CD4-positive, alpha-beta T cell (primary cell): ENCODE measurements at places on chromosomes 13 and 19.

DNA sequence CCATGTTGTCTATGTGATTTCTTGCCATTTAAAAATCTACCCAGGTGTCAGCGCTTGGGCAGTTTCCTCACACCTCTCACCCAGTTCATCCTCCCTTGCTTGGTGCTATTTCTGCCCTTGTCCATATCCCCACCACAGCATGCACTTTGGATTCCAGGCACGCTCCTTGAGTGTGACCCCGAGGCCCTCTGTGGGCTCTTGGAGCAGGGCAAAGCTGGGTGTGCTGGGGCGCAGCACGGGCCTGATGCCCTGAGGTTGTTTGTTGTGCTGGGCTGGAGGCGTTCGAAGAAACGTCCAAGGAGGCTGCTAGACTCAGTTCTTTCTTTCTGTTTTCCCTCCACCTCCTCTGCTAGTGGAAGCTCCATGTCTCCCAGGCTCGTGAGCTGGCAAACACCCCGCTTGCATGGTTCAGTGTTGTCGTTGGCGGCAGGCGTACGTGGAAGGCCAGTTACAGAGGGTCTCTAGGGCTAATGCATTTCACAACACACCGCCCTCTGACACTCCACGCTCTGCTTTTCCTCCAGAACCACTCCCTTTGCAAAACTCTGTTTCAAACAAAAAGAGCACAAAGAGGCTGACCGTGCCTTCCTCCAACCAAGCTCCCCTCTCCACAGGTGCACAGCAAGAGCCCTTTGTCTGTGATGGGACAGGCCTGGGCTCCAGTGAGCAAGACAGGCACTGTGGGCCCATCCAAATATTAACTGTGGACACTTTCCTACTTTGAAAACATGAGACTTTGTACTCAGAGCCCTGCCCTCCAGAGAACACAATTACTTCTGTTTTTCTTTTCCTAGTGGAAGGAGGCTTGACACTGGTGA is 117.7 kb upstream of the GJB6 start:
- no peak for DNase-seq

DNA sequence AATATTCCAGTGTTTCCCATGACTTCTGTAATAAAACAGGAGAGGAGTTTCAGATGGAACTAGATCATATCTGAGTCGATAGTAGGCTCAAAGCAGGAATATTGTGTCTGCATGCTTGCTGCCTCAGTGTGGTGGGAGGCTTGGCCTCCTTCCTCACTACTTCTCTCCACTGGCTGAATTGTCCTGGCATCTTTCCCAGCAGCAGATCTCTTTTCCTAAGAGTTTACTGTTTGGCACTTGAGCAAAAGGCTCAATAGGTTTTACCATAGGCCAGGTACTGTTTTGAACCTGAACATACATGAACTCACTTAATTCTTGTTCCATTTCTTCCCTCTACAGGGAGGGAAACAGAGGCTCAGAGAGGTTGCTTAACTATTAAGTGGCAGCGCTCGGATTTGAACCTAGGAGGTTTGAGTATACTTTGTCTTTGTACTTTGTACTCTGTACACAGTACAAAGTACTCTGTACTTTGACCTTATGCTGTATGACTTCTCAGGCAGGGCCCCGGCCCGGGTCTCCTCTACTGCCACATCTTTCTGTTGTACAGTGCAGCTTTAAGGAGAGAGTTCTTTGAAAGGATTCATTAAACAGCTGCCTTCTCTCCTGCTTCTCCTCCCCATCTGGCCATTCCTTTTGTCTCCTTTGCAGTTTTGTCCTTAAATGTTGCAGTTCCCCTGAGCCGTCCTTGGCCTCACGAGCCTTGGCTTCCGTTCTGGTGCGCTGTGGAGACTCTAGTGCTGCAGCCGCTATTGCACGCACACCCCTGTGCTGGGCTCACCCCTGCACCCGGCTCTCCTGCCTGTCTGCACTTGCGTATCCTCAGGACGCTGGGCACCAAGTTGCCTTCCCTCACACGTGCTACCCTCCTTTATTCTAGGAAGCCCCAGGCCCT is 8.1 kb downstream of the B3GLCT start:
- no peak for DNase-seq

GRCh38 chr13:113046128-113046882 is 59.3 kb upstream of the F7 start:
- DNase-seq, result no peak

- no peak for DNase-seq
These were observed 17.2 kb downstream of the KCNC3 start for GRCh38 chr19:50311723-50312635.

- no peak for DNase-seq
These were observed 52.4 kb downstream of the ZNF676 start for GRCh38 chr19:22144394-22144793.

DNA sequence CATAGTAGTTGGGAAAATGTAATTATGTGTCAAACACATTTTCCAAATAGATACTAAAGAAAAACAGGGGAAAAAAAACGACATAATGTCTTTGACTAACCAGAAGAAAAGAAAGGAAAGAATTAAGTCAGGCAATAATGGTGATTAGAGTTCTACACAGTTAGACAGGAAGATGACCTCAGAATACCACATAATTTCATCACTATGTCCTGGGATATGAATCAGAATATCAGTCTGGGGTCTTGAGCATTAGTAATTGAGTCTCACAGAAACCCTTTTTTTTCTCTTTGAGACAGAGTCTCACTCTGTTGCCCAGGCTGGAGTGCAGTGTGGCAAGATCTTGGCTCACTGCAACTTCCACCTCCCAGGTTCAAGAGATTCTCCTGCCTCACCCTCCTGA is 503.4 kb downstream of the SLITRK1 start:
- no peak for DNase-seq

GRCh38 chr19:49773663-49774350 is 7.0 kb downstream of the AP2A1 start:
- DNase-seq, result no peak

GRCh38 chr19:47663911-47664771 is 49.1 kb upstream of the EHD2 start:
- DNase-seq, result no peak

DNA sequence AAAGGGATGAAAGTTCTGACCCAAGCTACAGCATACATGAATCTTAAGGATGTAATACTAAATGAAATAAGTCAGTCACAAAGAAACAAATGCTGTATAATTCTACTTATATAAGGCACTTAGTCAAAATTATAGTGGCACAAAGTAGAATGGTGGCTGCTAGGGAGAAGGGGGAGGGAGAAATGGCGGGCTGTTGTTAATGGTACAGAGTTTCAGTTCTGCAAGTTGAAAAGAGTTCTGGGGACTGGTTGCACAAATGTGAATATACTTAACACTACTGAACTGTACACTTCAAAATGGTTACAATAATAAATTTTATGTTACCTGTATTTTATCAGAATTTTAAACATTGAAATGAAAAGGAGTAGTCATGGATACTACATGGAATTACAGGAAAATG is 48.9 kb upstream of the CLDN10 start:
- DNase-seq, result no peak

GRCh38 chr13:40522282-40522681 is 144.2 kb downstream of the FOXO1 start:
- no peak for DNase-seq

GRCh38 chr13:113641426-113641825 is 16.6 kb downstream of the ATP4B start:
- DNase-seq, result no peak
